ENCODE measurements at places on chromosomes 3 and 15. TPM values are rescaled to one million over a fixed set of nuclear protein-coding genes. Genes with fewer than 3 reads are reported as not detected.

DNA sequence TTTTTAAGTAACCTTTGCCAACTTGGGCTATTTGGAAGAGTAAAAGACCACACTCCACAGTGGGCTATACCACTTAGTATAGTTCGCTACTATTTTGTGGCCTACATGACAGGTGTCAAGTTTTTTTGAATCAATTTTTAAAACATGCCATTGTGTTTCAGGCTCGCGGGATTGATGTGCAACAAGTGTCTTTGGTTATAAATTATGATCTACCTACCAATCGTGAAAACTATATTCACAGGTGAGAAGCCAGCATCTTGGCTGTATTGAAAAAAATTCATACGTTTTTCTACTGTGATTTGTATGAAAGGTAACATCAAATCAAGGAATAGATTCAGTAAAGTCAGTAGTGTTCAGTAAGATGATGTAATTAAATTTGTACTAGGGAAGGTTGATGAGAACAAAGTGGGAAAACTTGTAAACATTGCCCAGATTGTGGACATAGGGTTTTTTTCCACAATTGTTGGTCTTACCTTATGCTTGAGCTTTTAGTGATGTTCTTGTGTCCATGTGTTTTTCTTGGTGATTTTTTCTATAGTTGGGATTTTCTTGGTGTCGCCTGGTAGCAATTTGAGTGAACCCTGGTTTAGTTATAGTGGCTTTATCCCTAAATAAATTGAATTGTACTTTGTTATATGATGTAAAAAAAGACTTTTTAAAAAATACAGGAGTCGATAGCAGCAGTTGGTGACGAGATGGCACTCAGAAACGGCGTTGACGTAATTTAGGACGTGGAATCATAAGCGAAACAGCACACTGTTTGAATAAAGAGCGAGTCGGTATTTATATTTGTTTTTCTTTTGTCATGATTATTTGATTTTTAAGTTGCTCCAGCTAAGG lies 4.5 kb downstream of the EIF4A2 start:
- no peak for DNase-seq

DNA sequence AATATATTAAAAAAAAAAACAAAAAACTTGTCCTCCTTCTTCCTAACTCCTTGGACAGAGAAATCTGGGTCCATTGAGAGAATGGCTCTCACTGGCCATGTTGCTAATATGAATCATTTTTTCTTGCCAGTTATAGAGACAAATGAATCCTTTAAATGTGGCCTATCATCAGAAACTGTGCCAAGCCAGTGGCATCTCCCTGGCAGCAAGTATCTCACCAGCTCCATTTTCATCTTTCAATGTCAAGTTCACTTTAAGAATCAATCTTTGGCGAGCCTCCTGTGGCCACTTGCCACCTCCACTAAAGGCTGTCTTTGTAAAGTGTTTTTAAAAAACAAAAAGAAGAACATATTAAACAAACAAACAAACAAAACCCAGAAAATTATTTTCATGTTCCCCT lies 202.5 kb downstream of the TUSC7 start:
- no peak for DNase-seq

Gene SPATA12
- not detected for polyA plus RNA-seq

Gene BNC1
- polyA plus RNA-seq = not detected

Gene RLBP1
- polyA plus RNA-seq = 0.11 TPM
